ENCODE measurements at places on chromosomes 1 and 21.

GRCh38 chr1:21325231-21325718 lies 35.0 kb upstream of the ECE1 start:
- DNase-seq, result peak; percentile 79

DNA sequence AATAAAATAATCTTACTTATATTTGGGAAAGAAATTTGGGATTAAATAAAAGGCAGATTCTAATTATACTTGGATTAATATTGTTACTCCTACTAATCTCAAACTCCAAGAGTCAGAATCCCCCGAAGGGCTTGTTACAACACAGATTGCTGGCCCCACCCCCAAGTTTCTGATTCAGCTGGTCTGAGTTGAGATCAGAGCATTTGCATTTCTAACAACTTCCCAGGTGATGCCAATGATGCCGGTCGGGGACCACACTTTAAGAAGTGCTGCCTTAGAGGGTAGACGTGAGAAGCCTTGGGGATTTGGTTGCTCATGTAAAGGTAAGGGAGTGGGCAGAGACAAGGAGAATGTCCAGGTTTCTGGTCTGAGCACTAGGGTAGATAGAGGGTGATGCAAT lies 47.2 kb downstream of the FMN2 start:
- DNase-seq, result no peak

DNA sequence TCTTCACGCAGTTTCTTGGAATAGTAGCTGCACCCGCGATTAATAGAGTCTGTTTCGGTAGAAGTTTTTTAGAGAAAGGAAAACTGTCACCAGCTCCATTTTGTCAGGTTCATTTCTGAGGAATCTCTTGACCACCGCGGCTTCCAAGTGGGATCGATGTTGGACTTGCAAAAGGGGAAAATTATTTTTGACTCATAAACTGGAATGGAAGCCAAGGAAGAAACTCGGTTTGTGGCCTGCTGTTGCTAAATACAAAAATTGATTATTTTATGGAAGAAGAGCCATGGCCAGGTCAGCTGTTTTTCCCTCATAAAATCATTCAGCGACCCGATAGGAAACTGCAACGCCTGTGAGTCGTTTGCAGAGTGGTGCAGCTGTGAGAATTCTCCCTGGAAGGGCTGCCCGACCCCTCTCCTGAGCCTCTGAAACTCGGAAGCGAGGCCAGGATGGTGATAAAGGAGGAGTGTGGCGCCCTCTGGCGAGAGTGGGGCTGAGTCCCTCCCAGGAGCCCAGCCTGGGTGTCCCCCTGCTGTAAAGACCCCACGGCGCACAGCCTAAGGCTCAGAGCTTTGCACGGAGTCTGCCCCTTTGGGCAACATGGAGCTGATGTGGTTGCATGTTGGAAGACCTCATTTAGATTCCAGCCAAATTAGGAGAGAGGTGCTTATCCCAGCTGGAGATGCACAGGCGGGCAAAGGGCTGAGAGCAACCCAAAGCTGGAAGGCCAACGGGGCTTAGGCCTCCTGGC lies 83.6 kb upstream of the SLC25A33 start:
- DNase-seq, result peak; percentile 80

- no peak for DNase-seq
Observed at GRCh38 chr1:153679337-153680119, 1.0 kb downstream of the NPR1 start.

- DNase-seq, result no peak
Observed at GRCh38 chr1:223639331-223639749, 26.2 kb downstream of the CAPN8 start.

- no peak for DNase-seq
Observed at GRCh38 chr1:245261786-245262185, 107.0 kb downstream of the KIF26B start.

DNA sequence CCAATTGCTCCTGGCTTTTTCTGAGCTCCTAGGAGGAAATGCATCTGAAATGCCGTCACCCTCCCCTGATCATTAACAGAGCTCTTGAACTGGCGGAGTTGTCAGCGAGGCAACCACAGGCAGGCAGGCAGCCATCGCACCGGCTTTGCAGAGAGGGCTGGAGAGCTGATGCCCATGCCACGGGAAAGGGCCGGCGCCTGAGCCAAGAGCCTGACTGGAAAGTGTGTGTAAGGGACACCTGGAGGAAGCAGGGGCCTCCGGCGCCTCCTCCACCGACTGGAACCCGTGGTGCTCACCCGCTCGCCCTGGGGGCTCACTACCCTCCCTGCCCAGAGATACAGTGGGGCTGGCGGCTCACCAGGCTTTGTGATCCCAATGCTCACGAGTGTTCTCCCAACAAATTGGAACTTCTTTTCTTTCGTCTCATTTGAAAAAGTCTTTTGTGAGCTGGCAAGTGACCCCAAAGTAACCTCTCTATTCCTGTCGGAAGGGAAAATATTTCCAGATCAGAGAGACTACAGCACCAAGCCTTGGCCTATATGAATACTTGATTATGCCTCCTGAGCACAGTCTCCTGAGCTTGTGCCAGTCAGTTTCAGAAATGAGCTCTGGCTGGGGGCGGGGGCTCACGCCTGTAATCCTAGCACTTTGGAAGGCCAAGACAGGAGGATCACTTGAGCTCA lies 97.7 kb upstream of the SLC25A33 start:
- DNase-seq, result no peak

DNA sequence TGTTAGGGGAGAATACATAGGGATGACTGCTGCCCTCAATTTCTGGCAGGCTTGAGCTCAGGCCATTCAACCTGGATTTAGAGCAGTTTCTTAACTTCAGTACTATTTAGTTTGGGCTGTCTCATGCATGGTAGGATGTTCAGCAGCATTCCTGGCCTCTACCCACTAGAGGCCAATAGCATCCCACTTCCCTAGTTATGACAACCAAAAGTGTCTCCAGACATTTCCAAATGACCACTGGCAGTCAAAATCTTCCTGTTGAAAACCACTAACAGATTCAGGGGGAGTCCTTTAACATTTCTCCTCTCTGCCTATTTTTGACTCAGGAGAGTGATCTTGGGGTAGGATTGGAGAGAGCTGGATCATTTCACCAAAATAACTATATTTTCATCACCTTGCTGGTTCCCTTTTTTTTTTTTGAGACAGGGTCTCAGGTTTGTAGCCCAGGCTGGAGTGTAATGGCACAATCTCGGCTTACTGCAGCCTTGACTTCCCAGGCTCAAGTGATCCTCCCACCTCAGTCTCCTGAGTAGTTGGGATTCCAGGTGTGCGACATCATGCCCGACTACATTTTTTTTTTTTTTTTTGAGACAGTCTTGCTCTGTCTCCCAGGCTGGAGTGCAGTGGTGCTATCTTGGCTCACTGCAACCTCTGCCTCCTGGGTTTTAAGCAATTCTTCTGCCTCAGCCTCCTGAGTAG lies 8.7 kb downstream of the GNAT2 start:
- DNase-seq, result no peak

DNA sequence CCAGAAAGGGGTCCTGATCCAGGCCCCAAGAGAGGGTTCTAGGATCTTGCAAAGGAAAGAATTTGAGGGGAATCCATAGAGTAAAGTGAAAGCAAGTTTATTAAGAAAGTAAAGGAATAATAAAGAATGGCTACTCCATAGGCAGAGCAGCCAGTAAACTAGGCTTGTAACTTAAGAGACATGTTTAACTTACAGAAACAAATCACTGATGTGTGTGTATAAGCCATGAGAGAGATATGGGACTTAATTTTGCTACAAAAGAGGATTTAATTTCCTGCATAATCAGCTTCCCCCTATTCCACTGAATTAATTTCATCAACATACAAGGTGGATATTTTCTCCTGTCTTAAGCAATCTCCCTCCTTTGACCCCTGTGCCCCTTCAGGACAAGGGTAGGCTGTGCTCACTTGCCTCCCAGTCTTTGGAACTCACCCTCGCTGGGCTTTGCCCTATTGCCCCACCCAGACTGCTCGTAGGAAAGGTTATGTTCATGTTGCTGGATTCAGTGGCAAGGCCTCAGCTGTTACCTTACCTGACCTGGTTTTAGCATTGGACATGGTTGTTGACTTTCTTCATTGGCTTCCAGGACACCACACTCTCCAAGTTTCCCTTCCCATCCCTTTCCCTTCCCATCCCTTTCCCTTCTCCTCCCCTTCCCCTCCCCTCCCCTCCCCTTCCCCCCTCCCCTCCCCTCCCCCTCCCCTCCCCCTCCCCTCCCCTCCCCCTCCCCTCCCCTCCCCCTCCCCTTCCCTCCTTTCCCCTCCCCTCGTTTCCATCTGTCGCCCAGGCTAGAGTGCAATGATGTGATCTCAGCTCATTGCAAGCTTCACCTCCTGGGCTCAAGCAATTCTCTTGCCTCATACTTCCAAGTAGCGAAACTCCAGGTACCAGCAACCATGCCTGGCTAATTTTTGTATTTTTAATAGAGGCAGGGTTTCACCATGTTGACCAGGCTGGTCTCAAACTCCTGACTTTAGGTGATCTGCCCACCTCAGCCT lies 44.6 kb downstream of the TBCE start:
- DNase-seq, result no peak

GRCh38 chr21:23401278-23401677 lies 2206.0 kb downstream of the MRPL39 start:
- DNase-seq, result no peak

DNA sequence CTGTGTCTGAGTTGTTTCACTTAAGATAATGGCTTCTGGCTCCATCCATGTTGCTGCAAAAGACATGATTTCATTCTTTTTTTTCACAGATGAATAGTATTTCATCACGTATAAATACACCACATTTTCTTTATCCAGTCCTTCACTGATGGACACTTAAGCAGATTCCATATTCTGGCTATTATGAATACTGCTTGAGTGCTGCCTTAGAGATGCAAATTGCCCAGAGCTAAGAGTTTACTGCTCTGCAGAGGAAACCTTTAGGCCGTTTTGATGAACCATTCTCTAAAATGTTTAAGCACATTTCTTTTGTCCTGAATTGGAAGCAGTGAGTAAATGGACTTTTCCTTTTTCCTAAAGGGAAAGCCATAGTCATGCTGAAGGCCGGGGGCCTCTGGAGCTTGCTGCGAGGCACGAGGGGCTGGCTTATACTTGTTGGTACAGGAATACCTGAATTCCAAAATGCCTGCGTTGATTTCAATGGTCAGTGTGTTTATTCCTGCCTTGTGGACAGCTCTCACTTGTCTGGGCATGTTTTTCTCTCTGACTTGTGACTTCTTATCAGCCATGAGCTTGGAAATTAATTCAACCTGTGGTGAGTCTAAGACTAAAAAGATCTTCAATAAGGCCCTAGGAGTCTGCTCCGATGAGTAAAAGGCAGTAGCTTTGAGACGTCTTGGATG lies 201.0 kb upstream of the MAP1LC3C start:
- no peak for DNase-seq

- no peak for DNase-seq
Observed at GRCh38 chr1:27872802-27873551, 633 bp downstream of the THEMIS2 start.

DNA sequence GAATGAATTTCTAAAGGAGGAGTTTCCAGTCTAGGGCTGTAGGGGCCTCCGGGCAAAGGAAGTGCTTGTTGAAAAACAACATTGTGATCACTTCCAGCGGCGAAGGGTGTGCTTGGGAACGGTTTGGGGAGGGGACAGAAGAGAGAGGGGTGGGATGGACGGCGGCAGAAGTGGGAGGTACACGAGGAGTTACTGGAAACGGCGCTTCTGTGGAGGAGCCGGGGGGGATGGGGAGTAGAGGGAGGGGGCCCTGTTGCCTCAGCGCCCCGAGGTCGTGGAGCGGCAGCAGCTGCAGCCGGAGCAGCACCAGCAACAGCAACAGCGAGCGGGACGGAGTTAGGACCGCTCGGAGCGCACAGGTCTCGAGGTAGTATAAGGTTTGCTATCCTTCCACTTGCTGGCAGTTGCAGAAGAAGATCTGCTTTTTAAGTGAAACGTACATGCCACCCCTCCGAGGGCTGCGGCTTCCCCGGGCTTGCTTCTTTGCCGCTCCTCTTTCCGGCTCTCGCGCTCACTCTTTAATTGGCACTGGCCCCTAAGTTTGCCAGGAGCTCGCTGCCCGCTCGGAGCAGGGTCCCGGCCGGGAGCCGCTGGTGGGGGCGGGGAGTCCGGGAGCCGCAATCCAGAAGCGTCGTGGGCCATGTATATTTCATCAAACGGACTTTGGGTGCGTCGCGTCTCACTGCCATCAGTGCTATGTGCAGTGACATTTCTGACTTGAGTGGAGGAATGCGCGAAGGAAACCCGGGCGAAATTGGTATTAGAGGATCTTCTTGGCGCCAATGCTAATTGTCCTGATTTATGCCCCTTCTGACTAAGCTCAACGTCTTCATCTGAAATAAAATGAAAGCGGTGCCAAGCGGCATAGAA lies 771 bp upstream of the NTNG1 start:
- no peak for DNase-seq

GRCh38 chr1:42690477-42691156 lies 8.4 kb downstream of the YBX1 start:
- DNase-seq, result no peak

DNA sequence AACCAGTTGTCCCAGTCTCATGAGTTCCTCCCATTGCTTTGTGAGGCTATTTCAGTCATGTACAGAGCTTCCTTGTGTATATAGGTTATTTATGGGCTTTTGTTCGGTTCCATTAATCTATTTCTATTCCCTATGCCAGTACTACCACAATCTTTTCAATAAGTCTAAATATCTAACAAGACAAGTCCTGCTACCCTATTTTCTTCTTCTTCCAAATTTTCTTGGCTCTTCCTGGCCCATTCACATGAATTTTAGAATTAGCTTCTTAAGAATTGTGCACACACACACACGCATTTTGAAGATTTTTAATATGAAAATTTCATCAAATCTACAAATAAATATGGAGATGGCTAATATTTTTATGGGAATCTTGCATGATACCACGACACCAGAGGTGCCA lies 33.8 kb upstream of the ATF3 start:
- DNase-seq, result no peak

DNA sequence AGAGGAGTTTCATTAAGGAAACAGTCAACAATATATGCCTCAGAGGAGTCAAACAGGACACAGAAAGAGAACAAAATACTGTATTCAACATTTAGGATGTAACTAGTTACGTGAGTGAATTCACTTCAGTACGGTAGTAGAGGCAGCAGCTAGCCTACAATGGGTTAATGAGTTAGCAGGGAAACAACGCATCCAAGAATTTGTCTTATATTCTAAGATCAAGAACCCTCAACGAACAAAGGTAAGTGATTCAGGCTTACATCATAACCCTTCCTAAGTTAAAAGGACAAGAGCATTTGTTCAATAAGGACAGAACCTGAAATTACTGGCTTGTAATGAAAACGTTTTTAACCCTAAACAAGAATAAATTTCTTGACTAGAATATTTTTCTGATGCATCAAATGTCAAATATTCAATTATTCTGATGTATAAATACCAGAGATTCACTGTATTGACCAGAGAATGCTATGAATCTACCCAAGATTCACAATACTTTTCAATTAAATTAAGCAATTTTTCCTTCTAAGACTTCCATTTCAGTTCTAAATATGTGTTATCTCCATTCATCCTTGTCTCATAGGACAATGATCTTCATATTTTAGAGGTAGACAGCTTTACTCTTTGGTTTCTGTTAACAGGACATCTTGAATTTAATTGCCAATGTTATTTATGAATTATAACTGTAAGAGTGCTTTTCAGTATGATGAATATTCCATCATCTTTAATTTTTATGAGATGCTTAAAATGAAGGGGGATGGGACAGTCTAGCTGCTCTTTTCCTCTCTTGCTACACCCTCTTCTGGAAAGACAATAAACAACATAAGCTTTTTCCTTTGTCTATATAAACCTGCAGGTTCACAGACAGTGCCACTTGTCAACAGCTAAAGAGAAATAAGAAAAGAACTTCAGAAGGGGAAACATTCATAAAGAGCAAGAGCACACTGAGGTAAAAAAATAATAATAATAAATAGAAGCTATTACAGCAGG lies 209.5 kb downstream of the SMYD3 start:
- DNase-seq, result no peak

- no peak for DNase-seq
Observed at GRCh38 chr1:77950873-77951272, 28.0 kb downstream of the FUBP1 start.

GRCh38 chr1:151964510-151964909 lies 29.1 kb downstream of the S100A10 start:
- DNase-seq, result no peak
